ENCODE measurements at places on chromosomes 7 and 10.

DNA sequence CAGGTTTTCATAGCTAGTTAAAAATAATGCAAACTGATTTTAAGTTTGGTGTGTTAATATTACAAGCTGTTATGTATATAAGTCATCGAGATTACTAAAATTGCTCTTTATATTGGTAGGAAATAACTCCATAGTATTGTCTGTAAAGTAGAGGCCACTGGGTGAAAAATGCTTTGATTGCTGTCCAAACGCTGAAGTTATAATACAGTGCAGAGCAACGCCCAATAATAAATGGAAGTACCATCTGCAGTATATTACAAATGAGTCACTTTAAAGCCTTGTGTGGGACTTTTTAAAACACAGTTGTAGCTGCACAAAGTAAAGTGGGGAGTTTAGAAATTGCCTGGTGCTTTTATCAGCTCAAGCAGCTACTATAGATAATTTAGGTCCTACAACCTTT lies 196.1 kb downstream of the NXPH1 start:
- DNase-seq = no peak

DNA sequence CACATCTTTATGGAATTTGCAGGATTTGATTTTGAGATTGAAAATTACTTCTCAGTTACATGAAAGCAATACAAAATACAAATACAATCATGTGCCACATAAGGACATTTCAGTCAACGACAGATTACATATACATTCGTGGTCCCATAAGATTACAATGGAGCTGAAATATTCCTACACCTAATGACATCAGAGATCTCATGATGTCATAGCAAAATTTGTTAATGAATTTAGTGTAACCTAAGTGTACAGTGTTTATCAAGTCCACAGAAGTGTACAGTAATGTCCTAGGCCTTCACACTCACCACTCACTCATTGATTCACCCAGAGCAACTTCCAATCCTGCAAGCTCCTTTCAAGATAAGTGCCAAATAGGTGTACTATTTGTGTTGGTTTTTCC lies 126.5 kb downstream of the GPAM start:
- DNase-seq = no peak

GRCh38 chr7:51318886-51319579 lies 2.4 kb upstream of the COBL start:
- DNase-seq = peak; percentile 53

GRCh38 chr10:21172542-21172929 lies 275.4 kb upstream of the NEBL start:
- no peak for DNase-seq

DNA sequence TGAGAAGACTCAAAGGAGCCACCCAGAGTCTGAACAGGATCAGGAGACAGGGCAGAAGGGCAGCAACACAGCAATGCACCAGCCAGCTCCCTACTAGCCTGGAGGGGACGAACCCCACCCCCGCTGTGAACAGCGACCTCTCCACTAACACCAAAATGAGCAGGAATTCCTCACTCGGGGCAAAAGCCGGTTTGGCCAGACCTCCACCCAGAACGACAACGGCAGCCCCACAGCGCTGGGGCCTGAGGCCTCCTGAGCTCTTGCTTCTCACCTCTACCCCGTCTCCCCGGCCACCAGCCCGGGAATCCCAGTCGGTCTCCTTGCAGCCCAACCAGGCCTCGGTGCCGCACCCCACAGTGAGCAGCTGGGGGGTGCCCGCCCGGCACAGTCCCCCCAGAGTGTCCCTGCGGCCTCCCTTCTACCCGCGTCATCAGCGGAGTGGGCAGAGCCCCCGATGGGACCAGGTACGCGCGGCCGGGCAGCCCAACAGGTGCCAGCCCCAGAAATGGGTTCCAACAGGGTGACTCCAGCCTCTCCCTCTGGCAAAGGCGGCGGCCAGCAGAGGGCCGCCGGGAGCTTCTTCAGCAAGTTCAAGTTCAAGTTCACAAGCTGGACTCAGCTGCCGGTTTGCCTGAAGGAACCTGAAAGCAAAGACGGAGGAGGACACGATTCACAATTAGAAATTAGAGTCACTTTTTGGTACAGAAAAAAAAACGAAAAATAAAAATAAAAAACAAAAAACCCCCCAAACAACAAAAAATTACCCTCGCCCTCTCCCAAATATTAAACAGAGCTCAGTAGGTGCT lies 129.0 kb downstream of the MARCHF5 start:
- DNase-seq = no peak

Measured in NCI-H510A (cell line).